CD4-positive, alpha-beta T cell treated with Interleukin-6 at 100 ng/mL for 8 hours (primary cell): ENCODE measurements at places on chromosomes 7 and 10.
A peak's percentile ranks its signal among the peaks of the same experiment; 100 is the strongest.

DNA sequence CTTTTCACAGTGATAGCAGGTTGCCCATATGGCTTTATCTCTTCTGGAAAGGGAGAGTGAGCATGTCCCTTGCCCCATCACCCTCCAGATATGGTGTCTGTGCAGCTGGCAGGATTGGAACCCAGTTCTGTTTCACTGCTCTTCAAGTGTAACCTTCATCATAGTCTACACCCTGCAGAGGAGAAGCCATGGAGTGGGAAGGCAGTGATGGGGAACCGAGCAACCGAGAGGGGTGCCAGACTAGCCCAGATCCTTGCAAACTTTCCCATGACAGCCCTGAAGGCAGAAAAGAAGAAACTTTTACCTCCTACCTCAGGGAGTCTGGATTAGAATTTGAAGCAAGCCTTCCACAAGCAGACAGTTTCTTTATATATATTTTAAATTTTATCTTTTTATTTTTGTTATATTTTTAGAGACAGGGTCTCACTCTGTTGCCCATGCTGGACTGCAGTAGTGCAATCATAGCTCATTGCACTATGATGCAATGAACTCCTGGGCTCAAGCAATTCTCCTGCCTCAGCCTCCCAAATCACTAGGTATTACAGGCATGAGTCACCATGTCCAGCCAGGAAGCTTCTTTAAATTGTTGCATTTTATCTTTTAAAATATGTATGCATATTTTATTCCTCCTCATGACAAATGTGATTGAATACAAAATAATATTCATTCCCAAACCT lies 133.3 kb downstream of the KCNMA1 start:
- DNase-seq: no peak

DNA sequence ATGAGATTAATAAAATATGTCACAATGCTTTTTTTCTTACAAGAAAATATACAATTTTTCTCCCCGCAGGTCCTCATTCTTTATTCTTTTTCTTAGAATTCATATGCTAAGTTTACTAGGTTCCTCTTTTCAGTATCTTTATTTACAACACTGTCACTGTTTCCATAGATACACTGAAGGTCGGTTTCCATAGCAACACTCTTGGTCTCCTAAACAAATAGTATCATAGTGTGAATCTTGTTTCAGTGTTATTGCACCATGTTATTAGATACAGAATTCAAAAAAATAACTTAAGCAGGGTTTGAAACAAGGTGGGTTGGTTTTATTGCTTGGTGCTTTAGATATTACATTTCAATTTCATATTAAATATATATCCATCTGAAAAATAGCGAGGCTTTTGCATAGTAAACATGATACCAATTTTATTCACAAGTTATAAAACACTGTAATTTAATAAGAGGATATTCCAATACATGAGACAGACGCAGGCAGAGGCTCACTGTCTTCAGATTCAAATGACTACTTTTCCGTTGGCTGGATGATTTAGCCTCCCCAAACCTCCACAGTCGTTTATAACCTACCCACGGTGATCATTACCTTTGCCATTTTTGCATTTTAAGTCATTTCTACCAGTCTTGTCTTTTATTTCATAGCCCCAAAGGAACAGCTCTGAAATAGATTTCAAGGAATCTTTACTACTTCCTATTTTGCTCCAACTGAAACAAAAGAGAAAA lies 88.9 kb upstream of the KLF6 start:
- peak; percentile 66 for DNase-seq

- DNase-seq: no peak
Measured at GRCh38 chr10:7412237-7412927, 1.5 kb upstream of the SFMBT2 start.

GRCh38 chr10:74511051-74511450 lies 315.3 kb upstream of the KAT6B start:
- no peak for DNase-seq

DNA sequence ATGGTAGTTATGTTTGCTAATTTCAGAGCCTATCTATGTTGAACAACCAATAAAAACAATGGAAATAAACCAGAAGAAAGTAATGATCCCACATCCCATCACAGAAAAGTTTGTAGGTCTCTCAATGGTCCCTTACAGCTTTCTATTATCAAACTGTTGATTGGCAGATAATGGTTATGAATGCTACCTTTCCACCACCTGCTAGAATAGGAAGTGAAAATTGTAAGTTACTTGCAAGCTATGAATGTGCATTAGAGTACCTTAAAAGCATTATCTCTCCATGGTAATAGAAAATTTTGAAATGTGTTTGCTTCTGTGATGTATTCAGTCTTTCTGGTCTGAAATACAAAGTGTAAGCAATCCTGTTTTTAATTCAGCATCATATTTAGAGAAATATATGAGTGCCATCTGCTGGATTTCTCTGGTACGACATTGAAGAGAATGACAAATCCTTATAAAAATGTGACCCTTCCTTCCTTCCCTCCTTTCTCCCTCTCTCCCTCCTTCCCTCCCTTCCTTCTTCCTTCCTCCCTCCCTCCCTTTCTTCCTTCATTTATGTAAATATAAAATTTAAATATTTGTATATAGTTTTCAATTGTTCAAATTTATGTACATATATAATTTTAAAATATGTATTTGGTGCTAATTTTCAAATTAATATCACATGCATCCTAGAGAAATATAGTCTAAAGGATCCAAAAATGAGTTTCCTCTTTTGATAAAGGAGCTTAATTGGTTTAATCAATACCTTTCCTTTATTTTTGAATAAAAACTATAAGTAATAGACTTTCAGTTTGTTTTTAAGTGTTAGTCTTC lies 41.4 kb upstream of the PNLIPRP3 start:
- no peak for DNase-seq
